ENCODE measurements at places on chromosomes 1 and 21. TPM values are rescaled to one million over a fixed set of nuclear protein-coding genes. Genes with fewer than 3 reads are reported as not detected.

DNA sequence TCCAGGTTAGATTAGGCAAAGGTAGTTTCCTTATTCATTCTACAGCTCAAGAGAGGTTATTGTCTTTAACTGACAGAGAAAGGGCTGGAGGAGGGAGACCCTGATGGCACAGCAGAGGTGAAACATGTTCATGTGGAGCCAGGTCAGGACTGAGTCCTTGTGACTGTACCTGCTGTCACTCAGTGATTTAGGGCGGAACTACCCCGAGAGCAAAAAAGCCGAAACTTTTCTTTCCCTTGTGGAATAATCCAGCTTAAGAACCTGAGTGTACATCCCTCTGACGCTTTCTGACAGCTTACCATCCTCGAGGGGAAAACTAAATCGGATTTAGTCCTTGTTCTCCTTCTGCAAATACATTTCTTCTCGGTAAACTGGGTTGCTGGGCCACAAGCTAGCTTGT lies 273.2 kb downstream of the BACH1 start:
- H3K27me3 ChIP-seq, result no peaks in the 10 kb centered on the region
- H3K4me3 ChIP-seq, result no peak overlapping the region
- H3K27ac ChIP-seq, result no peak overlapping the region
- no peaks in the 10 kb centered on the region for H3K36me3 ChIP-seq
- no peak for DNase-seq

DNA sequence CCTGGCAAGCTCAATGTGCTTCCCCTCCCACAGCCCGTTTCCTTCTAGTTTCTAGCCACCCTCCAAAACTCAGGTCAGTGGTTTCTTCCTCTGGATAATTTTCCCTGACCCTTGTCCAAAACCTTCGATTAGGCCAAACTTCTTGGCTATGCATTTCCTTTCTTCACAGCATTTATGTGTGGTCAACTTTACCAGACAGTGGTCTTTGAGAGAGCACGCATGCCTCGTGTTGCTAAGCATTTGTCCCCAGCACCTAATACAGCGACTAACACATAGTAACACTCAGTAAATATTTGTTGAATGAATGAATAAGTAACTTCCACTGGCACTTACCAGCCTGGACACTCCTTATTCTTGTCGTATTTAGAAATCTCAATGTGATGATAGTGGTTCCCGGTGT lies 610.7 kb downstream of the PLPP3 start:
- H3K36me3 ChIP-seq, result no peaks in the 10 kb centered on the region
- H3K27me3 ChIP-seq, result no peaks in the 10 kb centered on the region
- no peaks in the 10 kb centered on the region for H3K4me1 ChIP-seq
- DNase-seq, result no peak

GRCh38 chr1:204756811-204757210 lies 71.3 kb upstream of the LRRN2 start:
- H3K4me3 ChIP-seq, result no peak overlapping the region
- H3K36me3 ChIP-seq, result no peaks in the 10 kb centered on the region
- no peaks in the 10 kb centered on the region for H3K27me3 ChIP-seq

DNA sequence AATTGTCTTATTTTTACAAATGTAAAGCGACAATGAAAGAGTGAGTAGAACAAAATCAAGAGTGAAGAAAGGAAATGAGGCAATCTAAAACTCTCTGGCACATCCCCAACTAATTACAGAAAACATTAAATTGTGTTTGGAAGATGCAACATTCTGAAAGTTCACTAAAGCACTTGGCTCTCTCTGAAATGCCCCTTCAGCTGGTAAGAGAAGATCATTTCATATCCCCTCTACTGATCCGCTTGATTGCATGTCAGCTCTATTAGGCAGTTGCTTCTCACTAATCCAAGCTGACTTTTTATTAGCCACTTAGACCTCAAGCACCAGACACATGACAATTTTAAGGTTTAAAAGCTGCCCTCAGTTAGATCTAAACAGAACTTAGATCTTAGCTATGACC lies 262.8 kb upstream of the PRMT6 start:
- DNase-seq, result no peak
- no peak overlapping the region for H3K27ac ChIP-seq
- H3K27me3 ChIP-seq, result no peaks in the 10 kb centered on the region
- no peaks in the 10 kb centered on the region for H3K4me1 ChIP-seq

DNA sequence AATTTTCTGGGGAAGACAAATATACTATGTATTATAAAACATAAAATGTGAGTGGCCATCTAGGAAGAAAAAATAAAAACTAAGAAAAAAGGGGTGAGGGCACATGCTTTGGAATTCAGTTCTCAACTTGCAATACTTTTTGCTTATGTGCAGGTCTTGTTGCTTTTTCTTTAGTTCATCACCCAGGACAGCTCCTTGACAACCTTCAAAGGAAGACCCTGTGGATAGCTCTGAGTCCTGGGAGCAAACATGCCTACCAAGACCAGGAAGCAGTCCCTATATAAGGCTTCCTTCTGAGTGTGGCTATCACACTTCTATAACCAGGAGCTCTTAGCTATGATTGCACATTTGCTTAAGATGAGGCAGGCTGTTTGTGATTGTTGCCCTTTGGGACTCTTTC lies 78.0 kb downstream of the WDR64 start:
- no peak overlapping the region for H3K4me3 ChIP-seq
- DNase-seq, result no peak
- no peaks in the 10 kb centered on the region for H3K27me3 ChIP-seq
- no peak overlapping the region for H3K27ac ChIP-seq
- no peaks in the 10 kb centered on the region for H3K4me1 ChIP-seq

DNA sequence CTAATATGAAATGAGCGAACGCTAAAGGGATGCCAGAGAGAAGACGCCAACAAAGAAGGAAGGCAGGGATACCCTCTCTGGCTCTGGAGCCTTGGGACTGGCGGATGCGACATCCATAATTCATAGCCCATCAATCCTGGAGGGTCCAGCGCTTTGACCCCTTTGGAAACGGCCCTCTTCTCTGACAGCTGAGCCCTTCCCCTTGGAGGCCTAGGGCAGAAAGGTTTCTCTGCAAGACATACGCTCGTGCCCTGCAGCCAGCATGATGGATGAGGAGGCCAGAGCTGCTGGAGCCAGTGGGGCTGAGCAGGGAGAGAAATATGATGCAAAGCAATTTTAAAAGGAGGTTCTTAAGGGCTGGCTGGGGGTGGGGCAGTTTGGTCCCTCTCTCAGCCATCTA lies 22.2 kb downstream of the OPTC start:
- H3K4me1 ChIP-seq, result no peaks in the 10 kb centered on the region
- no peak for DNase-seq
- H3K4me3 ChIP-seq, result no peak overlapping the region
- H3K27ac ChIP-seq, result no peak overlapping the region
- no peaks in the 10 kb centered on the region for H3K27me3 ChIP-seq

DNA sequence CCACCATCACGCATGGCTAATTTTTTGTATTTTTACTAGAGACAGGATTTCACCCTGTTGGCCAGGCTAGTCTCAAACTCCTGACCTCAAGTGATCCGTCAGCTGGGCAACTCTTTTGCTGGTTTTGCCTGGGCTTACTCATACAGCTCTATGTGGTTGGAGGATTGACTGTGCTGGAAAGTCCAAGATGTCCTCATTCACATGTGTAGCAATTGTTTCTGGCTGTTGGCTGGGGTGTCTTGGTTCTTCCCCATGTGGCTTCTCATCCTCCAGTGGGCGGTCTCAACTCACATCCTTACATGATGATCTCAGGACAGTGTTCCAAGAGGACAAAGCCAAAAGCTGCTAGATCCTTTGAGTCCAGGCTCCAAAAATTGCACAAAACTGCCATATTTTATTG lies 53.3 kb downstream of the TEX35 start:
- H3K36me3 ChIP-seq, result no peaks in the 10 kb centered on the region
- DNase-seq, result no peak
- H3K27me3 ChIP-seq, result no peaks in the 10 kb centered on the region

DNA sequence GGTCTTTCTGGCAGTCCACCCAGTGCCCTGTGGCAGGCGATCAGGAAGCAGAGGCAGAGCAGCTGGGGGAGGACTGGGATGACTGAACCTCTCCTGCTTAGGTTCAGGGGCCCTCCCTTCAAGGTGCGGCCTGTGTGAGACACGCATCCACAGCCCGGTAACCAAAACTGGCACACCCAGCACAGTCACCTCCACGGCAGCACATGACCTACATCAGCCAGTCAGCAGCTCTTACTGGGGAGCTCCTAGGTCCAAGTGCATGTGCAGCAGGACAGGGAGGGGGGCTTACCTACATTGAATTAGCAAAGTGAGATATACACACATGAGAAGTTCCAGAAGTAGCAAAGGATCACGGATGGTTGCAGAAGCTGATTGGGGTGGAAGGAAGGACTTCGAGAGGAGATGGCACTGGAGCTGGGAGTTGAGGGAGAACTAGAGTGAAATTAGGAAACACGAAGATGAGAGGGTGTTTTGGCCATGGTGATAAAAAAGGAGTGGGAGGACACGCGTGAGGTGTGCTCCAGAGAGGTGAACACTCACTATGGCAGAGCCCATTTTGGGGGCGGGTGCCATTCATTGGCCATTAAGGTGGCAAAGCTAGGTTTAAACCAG lies 51.4 kb upstream of the IRF2BP2 start:
- H3K4me3 ChIP-seq, result no peak overlapping the region
- no peak overlapping the region for H3K27ac ChIP-seq
- DNase-seq, result no peak
- H3K27me3 ChIP-seq, result no peaks in the 10 kb centered on the region
- no peaks in the 10 kb centered on the region for H3K36me3 ChIP-seq

Gene UBL4B
- not detected for total RNA-seq

Gene SLC37A1
- 10.0 TPM for total RNA-seq

Gene FAAP20
- total RNA-seq, result 65.2 TPM

All from ovary (tissue), 10 donors.